CD4-positive, alpha-beta T cell (primary cell): ENCODE measurements at places on chromosomes 6 and 20.

DNA sequence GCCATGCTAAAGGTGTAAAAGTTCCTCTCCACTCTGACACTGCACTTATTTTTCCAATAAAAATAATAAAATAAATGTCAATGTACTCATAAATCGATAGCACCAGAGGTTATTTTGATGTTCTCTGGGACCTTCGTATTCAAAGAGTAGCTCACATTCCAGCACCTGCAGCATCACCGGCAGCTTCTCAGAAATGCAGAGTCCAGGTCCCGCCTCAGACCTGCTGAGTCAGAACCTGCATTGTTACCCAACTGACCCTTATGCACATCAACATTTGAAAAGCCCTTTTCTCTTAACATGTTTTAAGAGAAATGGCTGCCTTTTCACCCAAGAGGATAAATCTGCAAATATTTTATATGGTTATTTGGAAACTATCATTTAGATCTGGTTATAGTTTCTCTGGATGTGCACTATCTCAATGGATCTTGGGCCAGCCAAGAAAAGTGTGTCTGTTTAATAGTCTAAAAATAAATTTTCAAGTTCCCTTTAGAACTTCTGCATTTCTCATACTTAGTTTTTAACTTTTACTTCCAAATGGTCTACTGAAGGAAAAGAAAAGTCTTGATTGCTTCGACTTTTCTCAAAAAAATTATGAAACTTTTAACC is 216.2 kb upstream of the PRDM1 start:
- no peak for DNase-seq

- DNase-seq = no peak
These were observed 84.5 kb upstream of the EYA4 start for GRCh38 chr6:133156689-133157088.

- no peak for DNase-seq
These were observed 6.7 kb downstream of the KCNK15 start for GRCh38 chr20:44752099-44752931.

DNA sequence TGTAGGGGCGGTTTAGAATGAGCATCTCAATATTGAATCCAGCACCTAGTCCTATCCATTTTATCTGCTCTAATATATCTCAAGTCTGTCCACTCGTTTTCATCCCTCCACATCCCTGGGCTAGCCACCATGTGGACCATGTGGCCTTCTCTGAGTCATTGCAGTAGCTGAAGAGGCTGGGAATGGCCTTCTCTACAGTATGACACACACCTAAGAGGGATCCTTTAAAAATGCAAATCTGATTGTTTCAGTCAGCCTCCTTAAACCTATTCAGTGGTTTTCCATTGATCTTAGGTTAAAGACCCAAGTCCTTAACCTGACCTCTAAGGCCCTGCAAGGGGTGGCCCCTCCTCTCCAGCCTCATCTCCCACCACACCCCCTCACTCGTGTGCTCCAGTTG is 9.4 kb downstream of the RING1 start:
- no peak for DNase-seq

DNA sequence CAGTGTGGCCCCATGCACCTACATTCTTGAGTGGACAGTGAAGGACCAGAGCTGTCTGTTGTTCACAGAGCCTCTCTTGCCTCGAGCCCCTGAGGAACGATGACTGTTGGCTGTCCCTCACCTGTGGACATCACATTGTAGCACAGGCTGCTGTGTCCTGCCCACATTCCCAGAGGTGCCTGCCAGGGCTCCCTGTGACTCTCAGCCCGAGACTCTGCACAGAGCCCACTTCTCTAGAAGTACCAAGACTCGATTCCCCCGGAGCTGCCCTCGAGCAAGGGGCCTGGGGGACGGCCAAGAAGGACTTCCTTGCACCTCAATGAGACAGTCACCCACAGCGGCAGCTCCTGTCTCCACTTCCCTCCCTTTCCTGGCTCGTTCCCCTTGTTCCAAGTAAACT is 28.6 kb upstream of the DLGAP4 start:
- no peak for DNase-seq

- no peak for DNase-seq
These were observed 13.2 kb downstream of the CITED2 start for GRCh38 chr6:139361211-139361610.

- DNase-seq = no peak
These were observed 9.0 kb upstream of the NCOA6 start for GRCh38 chr20:34834459-34834893.

GRCh38 chr6:31666337-31666965 is 571 bp downstream of the CSNK2B start:
- no peak for DNase-seq

DNA sequence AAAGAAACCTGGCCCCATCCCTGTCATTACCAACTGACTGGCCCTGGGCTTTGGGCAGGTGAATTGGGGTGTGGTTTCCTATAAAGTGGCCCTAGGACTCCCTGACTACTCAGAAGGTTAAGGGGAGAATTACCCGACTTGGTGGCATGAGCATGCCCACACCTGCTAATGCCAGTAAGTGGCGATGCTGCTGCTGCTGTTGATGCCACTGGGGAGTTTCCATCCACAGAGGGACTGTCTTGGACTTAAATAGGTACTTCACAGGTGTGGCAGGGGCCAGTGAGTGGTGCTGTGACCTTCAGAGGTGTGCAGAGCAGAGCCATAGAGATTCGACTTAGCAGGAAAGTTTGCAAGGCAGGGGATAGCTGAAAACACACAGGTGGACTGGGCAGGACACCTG is 32.6 kb upstream of the MDFI start:
- no peak for DNase-seq

DNA sequence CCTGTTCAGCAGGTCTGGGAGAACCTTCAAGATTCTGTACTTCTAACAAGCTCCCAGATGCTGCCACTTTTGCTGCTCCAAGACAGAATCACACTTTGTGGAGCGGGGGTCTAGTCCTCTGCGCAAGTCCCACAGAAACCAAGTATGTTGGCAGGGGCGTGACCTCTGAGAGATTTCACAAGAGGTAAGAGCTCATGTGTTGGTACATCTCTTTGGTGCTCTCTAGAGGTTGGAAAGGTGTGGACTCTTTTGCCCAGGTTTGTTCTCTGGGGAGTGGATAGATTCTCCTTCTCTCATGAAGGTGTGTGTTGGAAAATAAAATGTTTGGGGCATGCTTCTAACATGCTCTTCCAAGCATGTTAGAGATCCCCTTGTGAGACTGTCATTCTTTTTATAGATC is 340.9 kb upstream of the IRAK1BP1 start:
- no peak for DNase-seq

DNA sequence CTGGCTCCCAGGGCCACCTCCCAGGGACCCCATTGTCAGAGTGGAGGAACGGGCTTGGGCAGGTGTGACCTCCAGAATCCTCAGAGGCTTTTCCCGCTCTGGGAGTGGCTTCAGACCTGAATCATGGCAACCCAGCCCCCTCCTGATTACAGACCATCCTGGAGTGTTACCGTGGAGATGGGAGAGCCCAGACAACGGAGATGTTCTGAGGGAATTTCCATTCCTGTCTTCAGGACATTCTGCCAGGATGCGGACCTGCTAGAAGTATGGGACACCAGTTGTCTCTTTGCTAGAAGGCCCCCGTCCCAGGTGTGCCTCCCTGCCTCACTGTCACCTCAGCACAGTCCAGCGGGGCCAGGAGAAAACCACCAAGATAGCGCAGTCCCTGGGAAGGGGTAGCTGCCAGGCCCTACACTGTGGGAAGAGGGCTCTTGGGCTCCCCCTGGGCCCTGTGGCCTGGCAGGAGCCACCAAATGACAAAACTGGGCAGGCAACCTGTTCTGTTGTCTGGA is 109.9 kb downstream of the PSMB1 start:
- no peak for DNase-seq

DNA sequence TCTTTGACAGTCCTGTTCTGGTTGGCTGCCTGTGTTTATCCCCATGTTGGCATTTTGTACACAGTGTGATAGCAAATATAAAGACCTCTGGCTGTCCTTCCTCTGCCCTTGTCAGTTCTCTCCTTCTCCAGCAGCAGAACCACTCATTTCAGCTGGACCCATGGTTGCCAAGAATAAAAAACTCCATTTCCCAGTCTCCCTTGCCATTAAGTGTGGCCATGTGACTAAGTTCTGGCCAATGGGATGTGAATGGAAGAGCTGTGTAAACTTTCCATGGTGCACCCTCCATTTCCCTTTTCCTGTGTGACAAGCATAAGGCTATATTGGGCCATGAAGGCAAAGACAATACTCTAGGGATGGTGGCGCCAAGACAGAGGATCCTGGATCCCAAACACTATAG is 78.4 kb upstream of the TBC1D7 start:
- no peak for DNase-seq

GRCh38 chr6:140436023-140436811 is 1061.8 kb upstream of the CITED2 start:
- no peak for DNase-seq

DNA sequence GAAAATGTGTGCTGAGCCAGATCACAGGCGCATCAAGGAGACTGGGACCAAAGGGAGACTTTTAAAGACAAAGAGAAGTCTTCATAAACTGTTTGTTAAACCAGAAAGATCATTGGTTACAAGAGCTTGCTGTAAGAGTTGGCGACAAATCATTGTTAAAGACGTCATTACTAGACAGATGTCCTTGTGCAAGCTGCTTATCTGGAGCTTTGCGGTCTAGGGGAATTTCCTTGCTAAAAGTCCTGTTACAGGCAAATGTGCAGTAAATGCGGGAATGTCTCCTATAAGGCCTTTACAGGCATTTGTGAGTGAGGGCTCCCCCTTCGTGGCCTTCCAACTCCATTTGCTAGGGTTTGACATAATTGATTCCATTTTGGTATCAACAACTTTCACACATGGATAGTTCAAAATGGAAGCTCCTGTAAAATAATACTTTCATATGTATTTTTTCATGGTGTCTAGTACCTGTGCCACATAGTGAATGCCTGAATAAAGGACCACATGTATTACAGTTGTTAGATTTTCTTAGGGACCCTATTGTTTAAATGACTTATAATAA is 362.4 kb downstream of the UTRN start:
- no peak for DNase-seq

DNA sequence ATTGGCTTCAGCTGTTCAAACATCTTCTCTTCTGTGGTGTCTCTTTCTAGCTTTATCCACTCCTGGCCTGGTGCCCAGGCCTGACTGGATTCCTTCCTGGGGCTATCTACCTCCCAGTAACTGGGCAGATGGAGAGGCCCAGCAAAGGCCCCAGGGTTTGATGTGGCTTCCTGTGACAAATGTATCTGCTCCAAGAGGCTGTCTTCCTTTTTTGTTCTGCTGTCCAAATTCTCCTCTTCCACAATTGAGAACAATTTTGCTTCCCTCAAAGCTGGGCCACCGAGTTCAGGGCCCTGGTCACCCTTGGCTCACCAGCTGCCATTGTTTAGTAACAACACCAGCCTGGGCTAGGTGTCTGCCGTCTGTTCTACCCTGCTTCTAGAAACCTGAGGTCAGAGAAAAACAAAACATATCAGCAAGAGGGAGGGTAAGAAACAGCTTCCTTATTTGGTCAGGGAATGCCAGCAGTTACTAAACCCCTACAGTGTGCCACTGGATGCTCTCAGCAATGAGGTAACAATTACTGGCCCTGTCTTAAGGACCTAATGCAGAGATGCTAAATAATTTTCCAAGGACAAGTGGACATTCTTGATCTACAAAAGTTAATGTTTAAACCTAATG is 3.9 kb downstream of the ZFP57 start:
- no peak for DNase-seq

DNA sequence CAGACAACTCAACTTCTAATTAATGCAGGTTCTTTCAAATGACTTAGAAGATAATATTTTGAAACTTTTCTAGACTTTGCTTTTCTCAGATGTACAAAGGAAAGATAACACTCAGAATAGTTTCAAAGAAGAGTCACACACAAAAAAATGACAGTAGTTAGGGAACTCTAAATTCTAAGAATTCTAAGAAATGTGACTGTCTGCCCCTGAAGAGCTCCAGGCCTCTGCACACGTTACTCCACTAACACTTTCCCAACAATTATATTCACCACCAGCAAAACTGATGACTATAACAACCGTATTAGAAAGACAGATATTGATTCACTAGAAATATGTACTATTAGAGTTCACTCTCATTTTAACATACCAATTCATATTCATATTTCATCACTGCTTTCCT is 133.3 kb upstream of the SMLR1 start:
- DNase-seq = no peak

DNA sequence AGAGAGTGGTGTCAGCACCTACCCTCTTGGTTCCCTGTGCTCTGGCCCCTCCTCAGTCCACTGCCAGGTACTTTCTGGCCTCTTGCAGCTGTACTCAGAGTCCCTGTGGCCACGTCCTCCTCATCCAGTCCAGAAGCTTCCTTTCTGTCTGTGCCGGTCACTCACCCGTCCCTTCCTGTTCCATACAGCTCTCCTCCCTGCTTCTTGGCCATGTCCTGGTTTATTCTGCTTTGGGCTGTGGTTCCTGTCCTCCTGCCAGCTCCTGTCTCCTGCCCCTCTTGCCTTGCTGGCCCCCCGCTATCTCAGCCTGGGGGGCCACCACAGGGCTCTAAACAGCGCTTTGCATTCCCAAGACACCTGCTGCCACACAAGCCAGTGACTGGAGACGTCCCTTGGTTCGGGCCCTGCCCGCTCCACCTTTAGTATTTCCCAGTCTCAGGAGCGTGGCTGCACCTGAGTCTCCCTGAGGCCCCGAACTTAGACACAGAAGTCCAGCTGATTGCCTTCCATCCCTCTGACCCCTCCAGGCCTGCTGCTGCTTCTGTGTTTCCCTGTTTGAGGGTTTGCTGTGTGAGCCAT is 15.5 kb upstream of the RBM38 start:
- no peak for DNase-seq

- no peak for DNase-seq
These were observed 39.2 kb downstream of the FRMD1 start for GRCh38 chr6:168039849-168040248.

- no peak for DNase-seq
These were observed 755.8 kb downstream of the PRIM2 start for GRCh38 chr6:58073263-58073662.

DNA sequence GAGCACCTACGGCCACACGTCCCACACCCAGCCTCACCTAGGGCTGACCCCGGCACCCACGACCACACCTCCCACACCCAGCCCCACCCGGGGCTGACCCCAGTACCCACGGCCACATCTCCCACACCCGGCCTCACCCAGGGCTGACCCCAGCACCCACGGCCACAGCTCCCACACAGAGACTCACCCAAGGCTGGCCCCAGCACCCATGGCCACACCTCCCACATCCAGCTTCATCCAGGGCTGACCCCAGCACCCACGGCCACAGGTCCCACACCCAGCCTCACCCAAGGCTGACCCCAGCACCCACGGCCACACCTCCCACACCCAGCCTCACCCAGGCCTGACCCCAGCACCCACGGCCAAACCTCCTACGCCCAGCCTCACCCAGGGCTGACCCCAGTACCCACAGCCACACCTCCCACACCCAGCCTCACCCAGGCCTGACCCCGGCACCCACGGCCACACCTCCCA is 36.7 kb downstream of the NINL start:
- no peak for DNase-seq

DNA sequence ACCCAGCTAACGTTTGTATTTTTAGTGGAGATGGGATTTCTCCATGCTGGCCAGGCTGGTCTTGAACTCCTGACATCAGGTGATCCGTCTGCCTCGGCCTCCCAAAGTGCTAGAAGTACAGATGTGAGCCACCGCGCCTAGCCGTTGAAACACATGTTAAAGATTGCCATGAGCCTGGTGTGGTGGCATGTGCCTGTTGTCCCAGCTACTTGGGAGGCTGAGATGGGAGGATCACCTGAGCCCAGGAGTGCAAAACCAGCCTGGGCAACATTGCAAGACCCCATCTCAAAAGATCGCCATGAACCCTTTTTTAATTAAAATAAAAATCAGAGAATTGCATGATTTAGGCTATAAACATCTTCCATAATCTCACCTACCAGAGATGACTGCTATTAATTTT is 2.7 kb downstream of the EFCAB8 start:
- no peak for DNase-seq

GRCh38 chr20:36062799-36063198 is 91.7 kb upstream of the EPB41L1 start:
- no peak for DNase-seq
